ENCODE measurements at places on chromosomes 4 and X.

- DNase-seq: no peak
Observed at GRCh38 chr4:107379054-107379869, 340.8 kb downstream of the PAPSS1 start.

DNA sequence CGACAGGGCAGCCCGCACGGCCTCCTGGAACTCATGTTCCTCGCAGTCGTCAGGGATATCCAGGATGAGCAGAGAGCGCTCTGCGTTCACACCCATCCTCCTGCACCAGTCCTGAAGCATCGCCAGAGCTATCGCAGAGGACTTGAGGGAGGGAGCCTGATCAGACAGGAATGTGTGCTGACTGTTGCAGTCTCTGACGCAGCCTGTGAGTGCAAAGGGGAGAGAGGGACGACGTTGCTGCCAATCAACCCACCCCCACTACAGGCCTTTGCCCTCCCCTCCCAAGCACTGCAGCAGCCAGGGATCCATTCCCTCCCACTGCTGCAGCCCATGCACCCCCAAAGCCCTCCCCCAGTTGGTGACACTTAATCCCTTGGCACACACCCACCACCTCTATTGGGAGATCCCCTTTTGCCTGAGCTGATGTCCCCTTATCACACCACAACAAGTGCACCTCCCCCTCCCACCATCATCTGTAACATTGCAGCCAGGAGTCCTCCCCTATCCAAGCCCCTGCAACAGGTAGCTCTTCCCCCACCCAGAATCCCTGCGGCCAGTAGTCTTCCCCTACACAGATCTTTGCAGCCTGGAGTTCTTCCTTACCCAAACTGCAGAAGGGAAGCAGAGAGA is 897 bp downstream of the PNMA6F start:
- DNase-seq: no peak

- peak; percentile 48 for DNase-seq
Observed at GRCh38 chrX:49192722-49193328, 6.7 kb upstream of the PRICKLE3 start.

DNA sequence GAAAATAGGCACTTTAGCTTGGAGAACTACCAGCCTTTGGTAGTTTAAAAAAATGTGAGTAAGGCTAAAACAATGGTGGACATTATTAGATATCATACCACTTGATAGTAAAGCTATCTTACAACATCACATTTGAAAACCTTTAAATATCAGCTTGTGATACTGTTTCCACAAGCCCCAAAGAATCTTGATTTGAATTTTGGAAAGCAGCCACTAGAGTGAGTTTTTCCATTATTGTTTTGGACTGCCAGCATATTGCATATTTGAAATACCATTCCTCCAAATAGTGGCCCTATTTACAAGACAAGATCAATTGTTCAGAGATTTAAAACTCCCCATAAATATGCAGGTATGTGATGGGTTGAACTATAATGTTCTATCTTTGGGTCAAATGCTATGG is 303.0 kb upstream of the PRPS2 start:
- DNase-seq: no peak

DNA sequence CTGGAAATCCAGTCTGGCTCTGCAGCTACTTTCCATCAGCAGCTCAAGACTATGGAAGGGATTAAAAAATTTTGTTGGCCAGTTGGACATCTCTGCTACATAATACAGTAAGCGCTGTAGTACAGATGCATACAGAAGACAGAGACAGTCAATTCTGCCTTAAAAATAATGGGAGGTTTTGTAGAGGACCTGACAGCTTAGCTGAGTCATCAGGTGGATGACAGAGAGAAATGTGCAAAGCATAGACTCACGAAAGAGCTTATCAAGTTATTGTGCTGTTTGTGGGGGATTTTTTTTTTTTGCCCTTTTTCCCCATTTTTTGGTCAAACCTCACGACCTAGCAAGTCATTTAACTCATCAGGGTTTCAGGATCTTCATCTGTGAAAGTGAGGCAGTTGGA is 149.0 kb upstream of the SCML1 start:
- DNase-seq: no peak

DNA sequence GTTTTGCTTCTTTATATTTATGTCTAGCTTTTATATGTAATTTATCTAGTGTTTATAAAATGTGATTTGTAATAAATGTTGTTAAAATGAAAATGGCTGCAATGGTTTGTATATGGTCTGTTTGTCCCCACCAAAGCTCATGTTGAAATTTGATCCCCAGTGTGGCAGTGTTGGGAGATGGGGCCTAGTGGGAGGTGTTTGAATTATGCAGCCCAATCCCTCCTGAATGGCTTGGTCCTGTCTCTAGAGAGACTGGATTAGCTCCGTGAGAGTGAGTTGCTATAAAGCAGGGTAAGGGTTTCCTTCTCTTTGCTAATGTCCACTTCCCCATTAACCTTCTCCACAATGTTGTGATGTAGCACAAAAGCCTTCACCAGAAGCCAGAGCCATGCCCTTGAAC is 30.0 kb upstream of the JADE3 start:
- DNase-seq: no peak

DNA sequence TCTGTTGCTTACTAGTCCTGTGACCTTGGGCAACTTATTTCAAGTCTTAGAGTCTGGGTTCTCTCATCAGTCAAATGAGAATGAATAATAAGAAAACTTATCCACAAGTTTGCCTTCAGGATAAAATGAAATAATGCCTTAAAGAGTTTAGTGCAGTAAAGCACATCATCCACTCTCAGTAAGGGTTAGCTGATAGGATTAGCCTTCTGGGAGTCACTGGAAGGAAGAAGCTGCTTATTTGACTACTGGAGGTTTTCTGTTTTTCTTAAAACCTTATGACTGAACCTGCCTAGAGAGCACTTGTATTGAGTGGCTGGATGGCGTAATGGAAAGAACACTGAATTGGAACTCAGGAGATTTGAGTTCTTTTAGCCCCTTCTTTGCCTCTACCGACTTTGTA is 1.8 kb downstream of the RNF128 start:
- DNase-seq: no peak

DNA sequence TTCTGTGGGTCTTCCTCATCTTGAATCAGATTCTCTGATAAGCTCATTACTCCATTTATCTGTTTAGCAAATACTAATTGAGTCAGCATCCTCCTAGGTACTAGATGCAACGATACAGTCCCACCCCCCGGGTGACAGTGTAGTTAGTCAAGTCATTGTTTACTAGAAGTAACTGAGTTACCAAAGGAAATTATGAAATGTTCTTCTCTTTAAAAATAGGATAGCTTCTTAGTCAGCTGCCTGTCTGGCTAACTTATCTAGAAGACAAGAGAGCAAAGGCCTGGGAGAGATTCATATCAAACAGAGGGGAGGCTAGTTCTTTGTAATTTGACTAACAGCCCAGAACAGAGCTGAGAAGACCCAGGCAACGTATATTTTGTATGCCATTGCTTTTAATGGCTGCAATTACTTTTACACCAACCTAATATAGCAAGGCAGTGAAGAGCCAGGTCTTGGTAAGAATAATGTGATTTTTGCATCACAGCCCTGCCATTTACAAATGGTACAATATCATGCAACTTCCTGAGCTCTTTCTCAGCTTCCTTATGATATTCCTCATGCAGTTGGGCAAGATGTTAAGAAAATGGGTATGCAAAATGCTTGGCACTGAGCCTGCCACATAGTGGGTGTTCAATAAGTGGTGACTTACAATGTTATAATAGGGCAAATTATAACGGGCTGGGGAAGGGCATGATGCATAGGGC is 149.9 kb downstream of the CHIC2 start:
- DNase-seq: peak; percentile 40

DNA sequence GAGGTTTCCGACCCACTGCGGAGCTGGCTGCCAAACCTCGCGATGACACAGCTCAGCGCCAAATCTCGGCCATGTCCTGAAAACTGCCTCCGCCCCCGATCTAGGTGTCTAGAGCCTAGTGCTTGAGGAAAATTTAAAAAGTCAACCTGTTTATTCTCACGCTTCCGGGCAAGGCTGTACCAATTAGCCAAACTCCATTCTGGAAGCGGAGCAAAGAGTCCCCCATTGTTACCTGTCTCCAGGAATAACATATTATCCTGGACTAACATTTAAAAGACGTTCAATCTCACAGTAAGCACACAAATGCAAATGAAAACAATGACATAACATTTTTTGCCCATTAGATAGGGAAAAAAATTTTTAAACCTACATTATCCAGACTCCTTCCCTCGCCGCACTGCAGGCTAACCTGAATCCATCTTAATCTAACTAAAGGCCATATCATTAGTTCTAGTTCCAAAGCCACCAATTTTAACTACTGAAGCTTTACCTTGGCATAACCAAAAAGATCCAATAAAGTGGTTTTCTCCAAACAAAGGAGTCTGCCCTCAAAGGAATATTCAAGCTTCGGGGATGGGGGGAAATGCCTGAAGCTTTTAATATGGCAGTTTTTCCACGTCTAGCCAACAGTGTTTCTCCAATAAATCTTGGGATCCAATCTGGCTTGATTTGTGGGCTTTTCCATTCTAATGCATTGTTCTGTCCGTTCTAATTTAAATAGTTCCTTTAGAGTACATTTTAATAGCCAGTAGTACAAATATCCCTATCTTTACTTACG is 1.9 kb downstream of the HUWE1 start:
- no peak for DNase-seq

DNA sequence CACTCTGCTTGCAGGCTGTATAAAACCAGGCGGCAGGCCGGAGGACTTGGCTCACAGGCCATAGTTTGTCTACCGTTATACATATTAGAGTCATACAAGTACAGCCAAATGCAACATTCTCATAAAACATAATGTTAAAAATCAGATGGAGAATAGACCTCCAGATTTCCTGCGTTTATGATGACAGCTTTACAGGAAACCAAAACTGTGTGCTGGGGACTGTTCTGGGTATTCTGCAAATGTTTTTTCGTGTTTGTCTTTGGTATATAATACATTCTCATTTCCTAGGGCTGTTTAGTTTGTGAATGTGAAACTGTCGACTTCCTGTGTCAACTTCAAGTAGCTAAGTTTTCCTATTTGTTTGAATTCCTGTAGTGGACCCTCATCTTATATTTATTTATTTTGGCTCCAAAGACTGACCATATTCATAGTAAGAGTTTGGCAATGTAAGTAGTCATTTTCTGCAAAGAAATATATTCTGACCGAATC is 79.5 kb upstream of the FAM9C start:
- no peak for DNase-seq

GRCh38 chrX:41164449-41164848 is 79.2 kb downstream of the USP9X start:
- no peak for DNase-seq

- peak; percentile 76 for DNase-seq
Observed at GRCh38 chrX:1336331-1336943, at the start of gene IL3RA. IL3RA (plus strand) TSS chrX:1336785; CDS start chrX:1341766, 4,981 bp downstream.

DNA sequence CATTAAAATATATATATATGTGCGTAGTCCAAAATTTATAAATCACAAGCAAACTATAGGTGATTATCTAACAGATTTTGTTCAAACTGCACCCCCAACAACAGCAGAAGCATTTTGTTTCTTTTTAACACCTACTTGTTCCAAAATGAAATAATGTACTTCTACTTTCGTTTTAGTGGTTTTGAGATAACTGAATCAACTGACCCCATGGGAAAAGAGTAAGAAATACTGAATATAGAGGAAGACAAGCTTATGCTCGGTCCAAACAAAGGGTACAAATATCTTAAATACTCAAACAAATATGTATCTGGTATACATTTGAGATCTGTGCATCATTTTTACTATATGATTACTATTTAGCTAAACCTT is 22.4 kb downstream of the MAP7D3 start:
- no peak for DNase-seq

DNA sequence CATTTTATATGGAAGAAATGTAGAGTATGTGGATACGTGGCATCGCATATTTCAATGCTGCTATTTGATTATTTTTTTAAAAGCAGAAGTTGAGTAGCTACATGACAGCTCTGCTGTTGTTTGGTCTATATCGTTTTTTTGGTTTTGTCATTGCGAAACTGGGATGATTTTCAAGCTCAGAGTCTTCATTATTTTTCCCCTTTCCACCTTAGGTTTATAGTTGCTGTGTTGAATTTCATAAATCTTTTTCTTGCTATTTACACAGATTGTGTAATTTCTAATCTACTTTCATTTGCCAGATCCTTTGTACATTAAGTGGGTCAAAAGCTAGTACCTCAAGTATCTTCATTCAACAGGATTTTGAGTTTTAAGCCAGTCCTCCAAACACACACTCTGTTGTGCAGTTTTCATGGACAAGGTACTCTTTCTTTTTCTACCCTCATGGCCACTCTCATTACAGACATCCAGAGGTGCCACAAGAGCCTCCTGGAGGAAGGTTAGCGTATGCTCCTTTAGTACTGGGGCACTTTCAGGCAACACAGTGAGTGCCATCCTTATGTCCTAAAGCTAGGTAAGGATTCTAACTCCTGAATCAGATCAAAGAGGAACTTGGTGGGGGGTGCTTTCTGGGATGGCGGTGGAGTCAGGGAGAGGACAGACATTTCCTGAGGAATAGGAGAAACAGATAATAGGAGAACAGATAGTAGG is 123.2 kb downstream of the FHIP1A start:
- DNase-seq: no peak

GRCh38 chrX:77200663-77201062 is 246.5 kb upstream of the FGF16 start:
- DNase-seq: no peak

- peak; percentile 4 for DNase-seq
Observed at GRCh38 chr4:94570558-94570957, 118.8 kb downstream of the PDLIM5 start.

DNA sequence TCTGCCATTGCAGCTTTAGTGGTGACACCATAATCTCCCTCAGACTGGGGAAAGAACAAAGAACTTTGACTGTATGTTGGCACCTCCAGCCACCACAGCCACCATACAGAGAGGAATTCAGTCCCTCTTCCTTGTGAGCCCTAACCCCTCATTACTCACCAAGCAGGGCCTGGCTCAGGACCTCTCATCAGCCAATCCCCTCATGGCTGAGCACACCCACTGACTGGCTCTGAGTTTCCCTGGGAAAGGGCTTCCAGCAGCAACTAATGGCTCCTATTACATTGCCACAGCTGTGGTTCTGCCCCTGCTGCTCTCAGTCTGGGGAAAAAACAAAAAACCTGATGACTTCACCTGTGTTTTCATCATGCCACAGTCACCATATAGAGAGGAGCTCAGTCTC is 1482.6 kb downstream of the FAM133A start:
- DNase-seq: no peak

DNA sequence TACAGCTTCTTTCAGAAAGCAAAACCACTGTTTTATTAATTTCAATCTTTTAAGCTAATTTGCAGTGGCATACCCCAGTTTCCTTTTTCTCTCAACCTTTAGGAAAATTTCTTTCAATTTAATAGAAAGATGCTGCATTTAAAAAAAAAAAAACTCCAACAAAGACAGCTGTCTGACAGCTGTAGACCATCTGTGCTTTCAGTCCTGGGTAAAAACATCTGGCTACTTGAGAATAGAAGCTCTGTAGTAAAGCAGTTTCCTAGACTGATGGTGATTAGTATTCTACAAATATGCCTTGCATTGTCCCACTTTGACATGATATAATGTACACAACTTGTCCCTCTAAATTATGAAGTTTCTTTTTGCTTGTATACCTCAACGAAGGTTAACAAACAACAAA is 197.8 kb downstream of the EDA start:
- DNase-seq: no peak
